ENCODE measurements at places on chromosomes 16 and 17.
A peak's percentile ranks its signal among the peaks of the same experiment; 100 is the strongest.

- no peak for DNase-seq
Measured at GRCh38 chr17:15381707-15382106, 40.3 kb upstream of the TEKT3 start.

- no peak for DNase-seq
Measured at GRCh38 chr17:14080847-14081251, 11.5 kb downstream of the COX10 start.

DNA sequence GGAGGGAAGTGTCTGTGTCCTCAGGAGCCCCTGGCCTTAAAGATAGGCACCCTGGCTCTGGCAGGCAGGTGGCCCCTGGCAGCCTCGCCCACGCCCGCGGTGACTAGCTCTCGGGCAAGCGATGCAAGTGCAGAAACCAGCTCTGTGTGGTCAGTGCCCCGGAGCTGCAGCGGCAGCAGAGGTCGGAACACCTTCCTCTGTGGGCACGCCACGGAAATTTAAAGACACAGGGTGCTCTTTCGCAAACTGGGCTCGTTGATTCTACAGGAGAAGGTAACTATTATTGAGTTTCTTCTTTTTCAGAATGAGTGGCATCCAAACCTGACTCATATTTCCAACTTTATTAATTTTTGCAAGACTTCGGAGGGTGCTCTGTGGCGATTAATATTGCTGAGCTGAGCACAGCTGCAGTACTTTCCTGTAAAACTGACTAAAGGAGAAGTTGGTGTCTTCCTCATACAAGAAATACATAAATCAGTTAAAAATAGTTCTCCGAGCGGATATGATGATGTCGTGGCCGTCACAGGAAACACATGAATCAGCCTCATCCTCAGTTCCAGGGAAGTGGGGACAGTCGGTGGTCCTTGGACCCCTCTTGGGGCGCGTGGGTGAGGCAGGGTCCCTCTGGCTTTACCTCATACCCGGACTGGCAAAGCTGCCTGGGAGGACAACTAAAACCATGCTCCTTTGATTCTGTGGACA lies 120.2 kb downstream of the METRNL start:
- no peak for DNase-seq

DNA sequence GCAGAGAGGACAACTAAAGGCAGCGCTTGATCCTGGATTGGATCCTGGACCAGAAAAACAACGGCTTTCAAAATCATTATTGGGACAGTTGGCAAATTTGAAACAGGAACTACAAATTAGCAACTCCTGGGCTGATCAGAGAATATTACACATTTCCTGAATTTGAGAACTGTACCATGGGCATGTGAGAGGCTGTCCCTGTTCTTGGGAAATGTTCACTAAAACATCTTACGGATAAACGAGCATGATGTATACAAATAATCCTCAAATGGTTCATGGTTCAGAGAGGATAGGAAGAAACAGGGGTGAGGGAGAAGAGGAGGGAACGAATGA lies 2.3 kb upstream of the ITGAE start:
- no peak for DNase-seq

DNA sequence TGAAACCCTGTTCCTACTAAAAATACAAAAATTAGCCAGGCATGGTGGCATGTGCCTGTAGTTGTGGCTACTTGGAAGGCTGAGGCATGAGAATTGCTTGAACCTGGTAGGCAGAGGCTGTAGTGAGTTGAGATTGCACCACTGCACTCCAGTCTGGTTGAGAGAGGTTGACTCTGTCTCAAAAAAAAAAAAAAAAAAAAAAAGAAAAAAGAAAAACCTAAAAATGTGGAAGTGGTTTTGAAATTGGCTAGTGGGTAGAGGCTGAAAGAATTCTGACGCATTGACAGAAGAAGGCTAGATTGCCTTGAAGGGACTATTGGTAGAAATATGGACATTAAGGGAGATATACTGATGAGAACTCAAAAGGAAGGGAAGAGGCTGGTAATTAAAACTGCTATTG lies 33.6 kb upstream of the CPPED1 start:
- DNase-seq: no peak

GRCh38 chr17:48023400-48024148 lies 14.0 kb downstream of the COPZ2 start:
- DNase-seq: peak; percentile 59

DNA sequence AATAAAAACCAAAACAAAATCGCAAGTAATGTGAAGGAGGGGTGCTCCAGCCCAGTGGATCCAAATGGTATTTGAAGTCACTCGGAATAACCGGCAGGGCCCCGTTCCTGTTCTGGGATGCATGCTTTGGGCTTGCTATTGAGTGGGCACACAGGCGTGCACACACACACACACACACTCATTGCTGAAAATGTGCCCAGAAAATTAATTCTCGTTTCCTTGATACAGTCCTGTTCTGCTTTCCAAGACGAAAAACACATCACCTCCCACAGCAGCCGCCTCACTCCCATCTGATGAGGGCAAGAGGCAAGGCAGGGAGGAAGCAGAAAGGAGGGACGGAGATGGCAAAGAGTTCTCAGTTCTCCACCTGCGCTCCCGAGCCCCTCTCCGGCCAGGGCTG lies 62.2 kb upstream of the SDK2 start:
- DNase-seq: no peak

- DNase-seq: no peak
Measured at GRCh38 chr17:43043307-43043706, 18.3 kb downstream of the RND2 start.

DNA sequence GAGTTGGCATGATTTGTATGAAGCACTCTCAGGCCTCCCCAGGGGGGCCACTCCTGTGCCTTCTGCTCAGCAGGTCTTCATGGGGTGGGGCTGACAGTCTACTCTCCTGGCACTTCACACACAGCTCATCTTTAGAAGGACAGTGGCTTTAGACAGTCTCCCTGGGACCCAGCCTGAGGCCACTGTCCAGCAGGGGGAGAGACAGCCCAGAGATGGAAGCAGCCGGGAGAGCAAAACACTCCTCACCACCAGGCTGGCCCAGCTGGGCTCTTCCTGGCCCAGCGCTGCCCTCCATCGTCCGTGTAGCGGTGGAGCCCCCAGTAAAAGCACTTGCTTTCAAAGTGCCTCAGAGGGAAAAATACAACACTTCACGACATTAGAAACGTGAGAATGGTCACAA lies 62.0 kb upstream of the CRHR1 start:
- DNase-seq: no peak

- DNase-seq: no peak
Measured at GRCh38 chr16:87534030-87534653, 41.3 kb upstream of the ZCCHC14 start.

- DNase-seq: no peak
Measured at GRCh38 chr16:75922250-75922649, 196.0 kb upstream of the CPHXL start.

DNA sequence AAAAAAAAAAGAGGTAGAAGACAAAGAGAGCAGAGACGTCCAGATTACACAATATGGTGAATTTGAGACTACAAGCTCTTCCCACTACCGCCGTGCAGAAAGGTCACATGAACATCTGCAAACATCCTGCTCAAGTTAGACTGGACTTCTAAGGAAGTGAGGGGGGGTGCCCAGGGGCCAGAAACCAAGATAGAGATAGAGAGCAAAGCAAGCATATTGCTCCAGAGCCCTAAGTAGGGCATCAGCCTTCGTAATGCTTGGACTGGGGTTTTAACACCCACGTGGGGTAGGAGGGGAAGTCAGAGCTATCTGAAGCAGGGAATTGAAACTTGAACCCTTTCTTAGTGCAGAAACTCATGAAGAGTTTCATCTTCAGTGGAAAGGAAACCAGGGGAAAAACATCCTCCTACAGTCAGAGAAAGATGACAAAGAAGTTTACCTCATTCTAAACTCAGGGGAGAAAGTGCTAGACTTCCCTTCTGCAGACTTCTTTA lies 8.7 kb downstream of the CLEC19A start:
- DNase-seq: no peak

GRCh38 chr17:77186141-77186604 lies 45.4 kb downstream of the SEC14L1 start:
- no peak for DNase-seq

DNA sequence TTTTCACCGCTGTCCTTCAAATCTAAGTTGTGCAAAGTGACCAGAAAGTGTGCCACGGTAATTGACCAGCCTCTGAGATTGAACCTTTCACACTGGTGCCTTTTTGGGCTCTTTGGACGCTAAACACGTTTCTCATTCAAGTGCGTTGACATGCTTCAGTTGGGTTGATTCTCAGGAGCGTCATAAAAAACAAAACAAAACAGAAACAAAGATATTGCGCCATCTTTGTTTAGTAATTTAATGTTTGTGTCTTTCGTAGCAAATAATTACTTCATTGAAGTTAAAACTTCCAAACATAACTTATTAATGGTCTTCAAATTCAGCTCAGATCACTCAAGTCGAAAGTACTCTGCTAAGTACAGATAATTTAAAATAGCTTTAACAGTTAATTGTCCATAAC lies 80.2 kb downstream of the OR1D5 start:
- no peak for DNase-seq

GRCh38 chr16:88937206-88937621 lies 39.8 kb downstream of the CBFA2T3 start:
- no peak for DNase-seq

DNA sequence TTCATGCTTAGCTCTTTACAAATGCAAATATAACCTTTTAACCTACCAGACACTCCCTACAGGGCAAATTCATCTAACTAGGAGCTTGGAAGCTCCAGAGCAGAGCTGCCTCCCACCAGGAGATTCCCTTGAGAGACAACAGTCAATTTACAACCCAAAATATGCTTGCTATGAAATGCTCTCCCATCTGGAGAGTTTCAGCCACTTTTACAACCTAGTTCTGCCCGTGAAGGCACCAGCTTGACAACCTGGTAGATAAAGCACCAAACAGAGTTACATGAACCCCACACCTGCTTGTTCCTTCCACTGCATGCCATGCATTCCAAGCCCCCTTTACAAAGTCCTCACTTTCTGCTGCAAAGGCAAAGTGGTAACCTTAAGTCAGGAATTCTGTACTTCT lies 215.3 kb upstream of the KIF2B start:
- DNase-seq: no peak

GRCh38 chr17:46109603-46110189 lies 83.5 kb downstream of the KANSL1 start:
- no peak for DNase-seq

DNA sequence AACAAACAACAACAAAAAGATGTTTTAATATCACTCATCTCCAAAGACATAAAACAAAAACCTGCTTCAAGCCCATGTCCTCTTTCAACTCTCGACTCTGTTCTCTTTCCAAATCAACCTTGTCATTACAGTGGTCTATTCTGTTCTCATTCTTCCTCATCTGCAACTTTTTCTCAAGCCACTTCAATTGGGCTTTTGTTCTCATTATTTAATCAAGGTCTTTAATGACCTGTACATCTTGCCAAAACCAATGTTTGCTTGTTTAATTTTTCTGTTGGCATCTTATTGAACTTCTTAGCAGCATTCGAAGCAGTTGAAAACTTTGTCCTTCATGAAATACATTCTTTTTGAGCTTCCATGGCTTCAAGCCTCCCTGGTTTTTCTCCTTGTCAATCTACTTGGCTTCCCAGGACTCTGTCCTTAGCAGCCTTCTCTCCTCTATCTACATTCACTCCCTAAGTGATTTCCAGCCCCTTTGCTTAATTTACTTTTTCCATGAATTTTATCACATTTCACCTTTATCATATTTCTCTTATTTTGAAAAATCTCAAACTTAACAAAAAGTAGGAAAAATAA lies 19.6 kb upstream of the RABEP1 start:
- DNase-seq: no peak

- no peak for DNase-seq
Measured at GRCh38 chr17:32936186-32936893, 8.4 kb downstream of the TMEM98 start.

DNA sequence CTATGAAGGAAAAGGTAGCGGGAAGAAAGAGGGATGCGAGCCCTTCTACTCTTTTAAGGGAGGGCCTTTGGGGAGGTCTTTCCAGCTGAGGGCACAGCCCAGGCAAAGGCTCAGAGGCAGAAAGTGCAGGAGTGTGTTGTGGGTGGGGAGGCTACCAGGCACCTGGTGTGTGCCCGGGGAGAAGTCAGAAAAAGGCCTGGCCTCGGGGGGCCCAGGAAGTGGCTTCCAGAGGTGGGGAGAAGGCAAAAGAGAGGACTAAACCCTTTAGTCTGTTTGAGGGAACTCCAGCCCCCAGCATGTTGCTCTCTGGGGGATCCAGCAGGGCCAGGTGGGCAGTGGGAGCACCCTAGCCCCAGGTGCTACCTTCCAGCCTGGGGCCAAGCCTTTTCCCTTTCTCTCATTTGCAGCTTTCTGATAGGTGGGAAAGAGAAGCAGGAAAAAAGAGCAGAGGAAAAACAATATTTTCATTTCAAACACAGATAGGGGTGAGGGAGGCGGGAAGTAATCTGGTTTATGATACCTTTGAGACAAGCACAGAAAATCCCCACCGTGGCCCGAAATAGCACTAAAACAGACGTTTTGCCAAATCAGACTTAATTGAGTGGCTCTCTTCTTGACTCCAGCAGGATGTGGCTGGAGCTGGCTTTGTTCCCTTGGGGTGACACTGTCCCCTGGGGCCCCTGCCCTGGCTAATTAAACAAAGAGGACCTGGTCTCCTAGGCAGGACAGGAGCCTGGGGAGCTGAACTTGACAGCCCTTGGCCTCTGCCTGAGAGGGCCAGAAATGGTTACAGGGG lies 10.4 kb downstream of the RAI1 start:
- no peak for DNase-seq

GRCh38 chr16:2191446-2191706 lies 5.0 kb downstream of the CASKIN1 start:
- no peak for DNase-seq

- DNase-seq: no peak
Measured at GRCh38 chr16:396199-396598, 800 bp upstream of the NME4 start.

DNA sequence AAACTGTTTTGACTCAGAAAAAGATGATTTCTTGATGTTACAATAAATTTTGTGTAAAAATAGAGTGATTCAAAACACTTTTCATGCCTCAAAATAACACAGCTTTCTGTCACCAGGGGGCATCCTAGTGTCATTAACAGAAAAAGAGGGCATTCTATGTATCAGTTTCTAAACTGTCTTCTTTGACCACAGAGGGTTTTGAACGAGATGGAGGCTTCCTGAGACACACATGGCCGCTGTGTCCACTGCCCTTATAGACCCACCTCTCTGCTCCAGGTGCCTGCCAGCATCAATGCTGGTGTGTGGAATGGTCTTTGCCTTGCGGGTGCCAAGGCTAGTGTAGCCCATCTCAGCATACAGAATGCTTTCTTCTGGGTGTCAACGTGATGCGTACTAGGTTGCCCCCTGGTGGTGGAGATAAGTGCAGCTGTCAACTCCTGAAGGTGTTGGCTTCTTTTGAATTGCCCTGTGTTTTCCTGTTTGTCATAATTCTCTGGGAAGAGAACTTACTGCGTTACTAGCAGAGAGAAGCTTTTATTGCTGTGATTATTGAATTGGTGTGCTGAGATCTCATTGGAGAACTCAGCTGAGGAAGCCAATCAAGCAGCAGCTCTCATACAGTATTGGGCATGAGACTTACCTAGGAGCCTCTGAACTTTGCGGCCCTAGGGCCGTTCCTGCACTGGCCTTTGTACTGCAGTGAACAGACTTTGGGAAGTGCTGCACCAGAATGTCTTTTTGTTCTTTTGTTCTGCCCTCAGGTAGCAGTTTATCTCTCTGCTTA lies 38.6 kb downstream of the USP10 start:
- peak; percentile 27 for DNase-seq

- DNase-seq: no peak
Measured at GRCh38 chr17:49210158-49211029, at the start of the genes ABI3 and GNGT2. ABI3 (plus strand) TSS chr17:49210707; CDS start chr17:49210725, 18 bp downstream. GNGT2 (minus strand) TSS chr17:49210574; CDS start chr17:49207422, 3,152 bp downstream.
